ENCODE measurements at places on chromosomes 11 and 22. TPM values are rescaled to one million over a fixed set of nuclear protein-coding genes. Genes with fewer than 3 reads are reported as not detected.

GRCh38 chr22:28955817-28956216 is 72.4 kb downstream of the ZNRF3 start:
- no peak for DNase-seq

INPPL1 gene
- 79.8 TPM for polyA plus RNA-seq

MUC2 gene
- not detected for polyA plus RNA-seq

GRCh38 chr11:64165481-64165841 is 452 bp downstream of the MACROD1 start:
- DNase-seq: no peak

DAGLA gene
- polyA plus RNA-seq: 1.7 TPM

DNHD1 gene
- 2.2 TPM for polyA plus RNA-seq
